Uterus (tissue), 4 donors: ENCODE measurements at places on chromosomes 7 and 10.
A peak's percentile ranks its signal among the peaks of the same experiment; 100 is the strongest.

DNA sequence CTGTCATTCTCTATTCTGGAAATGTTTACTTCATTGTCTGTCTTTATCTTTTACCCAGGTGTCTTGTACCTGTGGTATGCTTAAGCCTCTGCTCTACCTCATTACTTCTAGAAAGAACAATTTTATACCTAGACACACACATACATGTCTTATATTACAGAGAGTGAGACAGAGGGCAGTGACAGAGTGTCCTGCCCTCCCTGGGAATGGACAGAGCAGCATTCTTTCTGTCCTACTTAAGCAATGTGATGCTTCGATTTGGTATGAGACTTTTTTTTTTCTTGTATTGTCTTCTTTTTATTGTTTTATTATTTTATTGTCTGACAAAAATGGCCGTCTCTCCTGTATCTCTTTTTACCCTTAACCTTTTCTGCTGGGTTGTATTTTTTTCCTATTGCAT is 286.1 kb downstream of the EXOC4 start:
- DNase-seq: no peak

DNA sequence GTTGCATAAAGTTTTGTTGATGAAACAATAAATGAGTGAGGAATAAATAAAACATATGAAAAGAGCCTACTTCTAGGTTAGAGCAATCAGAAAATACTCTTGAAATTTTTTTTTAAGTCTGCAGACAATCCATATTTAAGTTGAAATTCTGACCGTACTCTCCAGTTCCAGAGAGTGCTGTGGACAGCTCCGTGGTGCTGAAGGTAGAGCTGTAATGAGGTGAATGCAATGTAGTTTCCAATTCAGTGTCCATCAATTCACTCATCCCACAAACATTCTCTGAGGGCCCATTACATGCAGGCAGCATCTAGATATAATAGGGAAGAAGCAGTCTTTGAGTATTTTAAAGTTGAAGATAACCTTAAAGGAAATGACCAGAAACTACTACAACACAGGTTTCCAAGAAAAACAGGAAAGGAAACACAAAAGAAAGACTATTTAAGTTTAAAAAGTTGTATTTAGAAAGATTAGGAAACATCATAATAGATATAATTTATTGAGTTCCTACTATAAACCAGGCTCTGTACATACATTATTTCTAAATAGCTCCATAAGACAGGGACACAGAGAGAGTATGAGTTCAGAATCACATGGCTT is 44.0 kb upstream of the CRTAC1 start:
- no peak for DNase-seq

GRCh38 chr7:80883154-80884025 is 35.5 kb downstream of the SEMA3C start:
- DNase-seq: peak; percentile 51

DNA sequence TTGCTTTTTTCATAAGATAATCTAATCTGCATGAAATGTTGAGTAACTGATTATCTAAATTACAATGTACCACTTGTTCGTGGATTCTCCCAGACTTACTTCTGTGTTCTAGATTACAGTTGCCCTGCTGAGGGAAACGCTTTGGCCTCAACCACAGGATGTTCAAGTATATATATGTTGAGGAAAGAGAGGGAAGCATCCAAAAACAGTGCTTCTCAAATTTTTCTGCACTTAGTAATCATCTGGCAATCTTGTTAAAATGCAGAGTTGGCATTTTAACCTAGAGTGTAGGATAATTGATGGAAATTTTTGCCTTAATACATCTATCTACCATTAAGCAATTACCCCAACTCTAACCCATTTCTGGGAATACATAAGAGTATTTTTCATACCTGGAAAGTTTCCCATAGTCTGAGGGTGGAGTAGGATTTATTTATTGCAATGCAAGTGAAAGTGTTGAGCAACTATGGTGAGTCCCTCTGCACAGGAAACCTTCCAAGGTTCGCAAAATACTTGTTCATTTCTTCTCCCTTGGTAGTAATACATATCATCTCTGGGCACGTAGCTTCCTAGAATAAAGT is 59.6 kb upstream of the C1GALT1 start:
- DNase-seq: no peak

DNA sequence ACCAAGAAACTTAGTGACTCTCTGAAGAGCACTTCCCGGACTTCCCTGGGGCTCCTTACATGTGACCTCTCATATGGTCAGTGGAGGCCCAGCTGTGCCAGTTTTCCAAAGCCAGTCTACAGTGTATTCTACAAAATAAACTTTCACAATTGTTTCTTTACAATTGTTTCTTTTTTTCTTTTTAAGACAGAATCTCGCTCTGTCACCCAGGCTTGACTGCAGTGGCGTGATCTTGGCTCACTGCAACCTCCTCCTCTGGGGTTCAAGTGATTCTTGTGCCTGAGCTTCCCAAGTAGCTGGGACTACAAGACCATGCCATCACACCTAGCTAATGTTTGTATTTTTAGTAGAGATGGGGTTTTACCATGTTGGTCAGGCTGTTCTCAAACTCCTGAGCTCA is 25.9 kb downstream of the CYP17A1 start:
- no peak for DNase-seq
